ENCODE measurements at places on chromosomes 2 and 18.
A peak's percentile ranks its signal among the peaks of the same experiment; 100 is the strongest.

DNA sequence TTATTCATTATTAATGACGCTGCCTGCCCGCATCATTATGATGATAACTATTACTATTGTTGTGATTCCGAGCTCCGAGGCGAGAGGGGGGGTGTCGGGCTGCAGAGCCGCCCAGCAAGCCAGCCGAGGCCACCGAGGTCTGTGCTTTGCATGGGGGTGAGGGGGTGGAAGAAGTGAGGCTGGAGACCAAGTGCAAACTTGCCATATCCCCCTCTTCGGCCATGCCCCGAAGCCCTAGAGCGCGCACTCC, 3.6 kb downstream of the BCL11A start:
- DNase-seq = no peak

- DNase-seq = no peak
These were observed 81.5 kb downstream of the PTPN2 start for GRCh38 chr18:12802538-12802937.

GRCh38 chr2:7896940-7897487, 784.8 kb upstream of the ID2 start:
- no peak for DNase-seq

DNA sequence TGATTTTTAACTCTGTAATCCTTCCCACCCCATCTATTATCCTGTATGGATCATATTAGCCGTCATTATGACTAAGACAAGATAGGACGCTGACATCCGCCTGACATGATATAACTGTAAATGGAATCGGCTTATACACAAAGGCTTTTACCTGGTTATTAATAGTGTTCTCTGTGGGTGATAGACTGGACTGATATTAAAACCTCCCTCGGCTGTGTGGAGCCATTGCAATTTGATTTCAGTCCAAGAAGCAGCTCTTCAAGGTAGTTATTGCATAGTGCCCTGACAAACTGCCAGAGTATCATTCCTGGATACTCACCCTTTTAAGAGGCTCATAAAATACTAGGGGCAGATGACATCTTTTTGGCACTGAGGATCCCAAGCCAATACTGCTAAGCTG, 226.1 kb upstream of the HNRNPA3 start:
- no peak for DNase-seq

- DNase-seq = no peak
These were observed 4.5 kb downstream of the GBX2 start for GRCh38 chr2:236163471-236164200.

DNA sequence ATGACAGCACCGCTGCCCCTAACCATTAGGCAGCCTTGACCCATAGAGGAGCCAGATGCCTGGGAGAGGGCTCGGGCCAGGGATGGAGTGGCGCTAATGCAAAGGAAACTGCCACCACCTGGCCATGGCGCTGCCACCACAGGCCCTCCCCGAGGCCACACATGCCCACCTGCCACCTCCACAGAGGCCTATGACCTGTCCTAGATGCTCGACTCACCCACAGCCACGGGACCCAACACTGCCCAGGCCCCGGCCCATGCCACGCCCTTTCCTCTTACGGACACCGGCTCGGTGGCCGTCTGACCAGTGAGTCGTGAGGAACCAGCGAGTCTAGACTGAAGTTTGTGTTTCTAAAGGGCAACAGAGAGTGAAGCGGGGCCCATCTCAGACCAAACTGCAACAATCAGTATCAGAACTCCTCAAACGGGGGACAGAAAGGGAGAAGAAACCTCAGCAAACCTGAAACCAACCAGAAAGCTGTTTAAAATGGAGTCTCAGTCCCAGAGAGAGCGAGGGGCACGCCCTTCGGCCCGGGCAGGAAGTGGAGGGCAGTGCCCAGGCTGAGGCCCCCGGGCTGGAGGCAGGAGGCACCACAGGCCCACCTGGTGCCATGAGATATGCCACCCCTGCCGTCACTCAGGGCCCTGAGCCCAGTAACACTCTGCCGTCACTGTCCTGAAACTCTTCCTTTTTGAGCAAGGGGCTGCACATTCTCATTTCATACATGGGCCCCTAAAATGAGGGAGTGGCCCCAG, 711 bp downstream of the GPR17 start:
- DNase-seq = no peak

DNA sequence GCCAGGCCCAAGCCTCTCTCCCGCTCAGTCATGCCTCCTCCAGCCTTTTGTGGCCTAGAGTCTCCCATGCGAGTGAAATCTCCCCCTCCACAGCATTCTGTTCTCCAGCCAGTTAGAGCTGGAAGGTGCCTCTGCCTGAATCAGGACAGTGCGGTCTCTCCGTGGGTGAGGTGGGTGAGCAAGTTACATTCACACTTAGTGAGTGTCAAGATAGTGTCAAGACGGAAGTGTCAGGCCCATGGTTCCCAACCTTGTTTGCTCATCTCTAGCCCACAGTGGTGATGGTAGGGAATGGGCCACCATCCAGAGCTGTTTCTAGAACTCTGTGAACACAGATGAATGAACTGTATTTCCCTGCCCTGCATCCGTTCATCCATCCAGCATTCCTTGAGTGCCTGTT, 59.5 kb downstream of the LPIN1 start:
- DNase-seq = no peak

- DNase-seq = peak; percentile 29
These were observed 28.0 kb downstream of the RBBP8 start for GRCh38 chr18:22961156-22961555.

GRCh38 chr2:133287709-133288108, 280.6 kb downstream of the NCKAP5 start:
- no peak for DNase-seq

DNA sequence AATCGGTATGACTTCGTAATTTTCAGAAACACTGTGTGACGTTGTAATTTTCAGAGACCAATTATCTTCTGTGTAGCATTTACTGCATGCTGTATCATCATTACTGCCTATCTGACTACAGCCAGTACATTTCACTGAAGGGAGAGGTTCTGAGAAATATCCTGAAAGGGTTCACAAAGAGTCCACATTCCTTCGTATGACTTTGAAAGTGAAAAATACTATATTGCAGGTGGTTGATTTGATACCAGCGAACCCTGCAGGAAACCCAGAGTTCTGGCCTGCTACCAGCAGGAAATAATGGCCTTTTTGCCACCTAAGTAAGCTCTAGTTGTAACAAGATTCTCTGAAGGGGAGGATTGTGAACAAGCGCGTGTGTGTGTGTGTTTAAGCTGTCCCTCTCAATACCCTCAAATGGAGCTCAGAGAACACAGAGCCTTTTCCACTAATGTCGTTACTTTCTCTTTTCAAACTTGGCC, 155.5 kb downstream of the ARHGAP28 start:
- no peak for DNase-seq

DNA sequence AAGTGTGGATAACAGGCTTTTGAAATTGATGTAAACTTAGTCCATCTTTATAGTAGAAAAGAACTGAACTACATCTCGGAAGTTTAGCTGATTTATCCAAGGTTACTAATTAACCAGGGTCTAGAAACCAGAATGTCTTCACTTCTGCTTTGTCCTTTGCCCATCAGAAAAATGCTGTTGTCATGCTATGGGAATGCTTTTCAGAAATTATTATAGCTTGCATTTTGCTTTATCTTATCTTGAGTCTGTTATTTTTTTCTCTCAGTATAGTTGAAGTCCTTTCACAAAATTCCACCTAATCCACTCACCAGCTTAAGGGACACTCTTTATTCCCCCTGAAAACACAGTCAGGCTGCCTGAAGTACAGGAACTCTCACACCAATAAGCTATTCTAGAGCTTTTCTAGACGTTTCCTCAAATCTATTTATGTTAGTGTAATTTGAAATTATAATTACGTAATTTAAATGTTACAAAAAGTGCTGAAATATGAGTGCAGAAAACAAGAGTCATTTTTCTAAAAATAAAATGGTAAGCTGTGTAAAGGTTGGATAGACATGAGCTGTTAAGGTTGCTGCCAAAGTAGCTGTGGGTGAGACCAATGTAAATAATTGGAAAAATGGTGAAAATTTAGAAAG, 456.3 kb downstream of the TGIF1 start:
- no peak for DNase-seq

GRCh38 chr2:120749506-120750431, 14.1 kb downstream of the GLI2 start:
- no peak for DNase-seq

DNA sequence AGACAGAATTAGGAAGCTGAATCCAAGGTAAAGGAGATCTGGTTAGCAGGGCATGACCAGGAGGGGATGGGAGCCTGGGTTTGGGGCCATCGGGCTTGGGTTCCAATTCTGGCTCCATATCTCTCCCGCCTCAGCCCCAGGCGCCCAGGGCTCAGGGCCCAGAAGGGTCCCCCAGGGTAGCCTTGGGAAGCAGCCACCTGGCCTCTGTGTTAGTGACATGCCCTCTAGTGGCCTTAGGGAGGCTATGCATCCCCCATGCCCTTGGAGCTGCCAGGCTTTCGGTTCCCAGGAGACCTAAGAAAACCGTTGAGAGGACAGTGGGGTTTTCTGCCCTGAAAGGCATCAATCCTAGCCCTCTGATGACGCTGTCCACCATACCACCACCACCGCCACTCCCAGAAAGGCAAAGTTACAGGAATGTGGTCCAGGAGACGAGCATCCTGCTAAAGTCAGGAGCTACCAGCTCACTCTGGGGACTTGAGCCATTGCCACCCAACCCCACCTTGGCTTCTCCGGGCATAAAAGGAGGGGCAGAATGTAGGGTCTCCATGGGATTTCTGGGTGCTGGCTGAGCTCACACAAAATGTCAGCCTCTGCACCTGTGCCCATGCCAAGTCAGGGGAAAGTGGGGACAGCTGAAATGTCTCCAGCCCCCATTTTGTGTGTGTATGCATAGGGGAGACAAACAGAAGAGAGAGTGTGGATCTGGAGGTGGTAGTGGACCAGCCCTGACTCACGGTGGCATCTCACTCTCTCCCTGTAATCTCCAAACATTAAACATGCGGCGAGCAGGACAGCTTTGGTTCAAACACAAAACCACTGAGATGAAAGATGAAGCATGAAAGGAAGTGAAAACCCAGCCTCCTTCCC, 56.5 kb downstream of the EMX1 start:
- DNase-seq = peak; percentile 82
